MG63 (cell line): ENCODE measurements at places on chromosomes 11 and 22. TPM values are rescaled to one million over a fixed set of nuclear protein-coding genes. Genes with fewer than 3 reads are reported as not detected.

GRCh38 chr11:7643314-7643713 is 30.0 kb downstream of the CYB5R2 start:
- no peak for DNase-seq

DNA sequence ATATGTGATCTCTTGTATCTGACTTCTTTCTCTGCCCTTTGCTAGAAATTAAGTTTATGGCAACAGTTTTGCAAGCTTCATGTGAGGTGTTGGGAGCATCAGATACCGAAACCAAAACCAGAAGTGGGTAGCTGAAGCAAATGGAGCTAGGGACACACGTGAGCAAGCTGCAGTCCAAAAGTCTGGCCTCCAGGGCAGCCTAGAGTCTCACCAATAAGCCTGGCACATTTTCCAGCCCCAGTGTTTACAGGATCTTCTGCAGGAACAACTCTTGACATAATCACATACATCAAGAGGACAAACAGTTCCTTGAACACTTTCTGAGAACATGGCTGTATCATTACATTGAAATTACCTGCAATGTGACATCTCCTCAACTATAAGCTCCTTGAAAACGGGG is 114.1 kb downstream of the LARGE1 start:
- no peak for DNase-seq

DNA sequence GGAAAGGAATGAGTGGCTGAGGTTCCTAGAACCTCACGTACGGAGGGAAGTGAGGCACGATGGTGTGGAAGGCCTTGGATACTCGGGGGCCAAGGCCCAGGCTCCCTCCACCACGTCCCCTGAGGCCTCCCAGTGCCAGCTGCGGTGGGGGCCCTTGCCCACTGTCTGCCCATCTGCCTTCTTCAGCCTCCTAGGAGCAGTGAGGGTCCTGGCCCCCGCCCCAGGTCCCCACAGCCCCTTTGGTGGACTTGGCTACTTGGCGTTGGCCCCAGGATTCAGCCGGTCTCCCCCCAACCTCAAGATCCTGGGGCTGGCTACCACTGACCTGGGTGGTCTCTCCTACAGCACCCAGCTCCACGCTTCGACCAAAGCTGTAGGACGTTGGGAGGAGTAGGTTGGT is 373.6 kb downstream of the TBC1D22A start:
- no peak for DNase-seq

DNA sequence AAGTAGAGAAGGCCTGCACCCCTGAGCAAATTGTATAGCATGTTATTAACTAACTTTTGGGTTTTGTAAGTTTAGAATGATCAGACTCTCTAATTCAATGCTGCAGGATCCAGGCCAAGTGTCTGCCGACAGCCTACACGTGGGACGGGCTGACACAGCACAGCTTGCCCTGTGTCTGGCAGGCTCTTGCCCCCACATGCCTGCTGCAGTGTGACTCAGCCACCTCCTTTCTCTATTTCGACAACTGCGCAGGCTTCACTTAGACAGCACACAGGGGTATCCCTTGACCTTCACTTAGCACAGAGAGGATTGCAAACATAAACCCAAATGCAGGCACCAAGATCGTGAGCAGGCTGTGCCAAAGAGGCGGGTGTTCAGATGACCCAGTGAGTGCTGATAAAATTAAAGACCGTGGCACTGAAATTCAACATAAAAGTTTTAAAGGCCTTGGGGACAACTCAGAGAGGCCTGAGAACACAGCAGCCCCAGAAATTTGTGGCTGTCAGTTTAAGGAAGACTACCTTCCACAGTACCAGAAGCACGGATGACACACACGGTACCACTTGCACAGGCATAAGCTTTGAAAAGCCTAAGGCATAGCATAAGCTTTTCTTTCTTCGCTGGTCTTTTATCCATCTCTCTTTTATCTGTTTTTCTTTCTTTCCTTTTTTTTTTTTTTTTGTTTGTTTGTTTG is 37.8 kb downstream of the SCN3B start:
- DNase-seq = peak; percentile 76

- no peak for DNase-seq
These were observed 14.5 kb downstream of the ROBO3 start for GRCh38 chr11:124879493-124880289.

GRCh38 chr11:22130462-22131053 is 62.3 kb upstream of the ANO5 start:
- DNase-seq = no peak

DNA sequence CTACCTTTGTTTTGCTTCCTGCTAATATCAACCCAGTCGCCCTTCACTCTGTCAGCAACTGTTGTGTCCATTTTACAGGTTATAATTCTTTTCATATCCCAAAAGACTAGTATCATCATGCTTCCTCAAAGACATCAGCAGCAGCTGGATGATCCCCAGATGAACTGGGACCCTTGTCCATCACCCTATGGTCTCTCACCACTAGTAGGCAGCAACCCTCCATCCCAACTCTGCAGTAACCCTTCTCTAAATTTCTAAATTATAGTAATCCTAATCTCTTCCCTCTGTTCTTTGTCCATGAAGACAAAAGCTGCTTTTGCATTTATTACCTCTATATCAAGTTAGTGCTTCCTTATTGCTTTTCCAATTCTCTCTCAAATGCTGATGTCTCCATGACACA is 1025.8 kb downstream of the FAM181B start:
- no peak for DNase-seq

DNA sequence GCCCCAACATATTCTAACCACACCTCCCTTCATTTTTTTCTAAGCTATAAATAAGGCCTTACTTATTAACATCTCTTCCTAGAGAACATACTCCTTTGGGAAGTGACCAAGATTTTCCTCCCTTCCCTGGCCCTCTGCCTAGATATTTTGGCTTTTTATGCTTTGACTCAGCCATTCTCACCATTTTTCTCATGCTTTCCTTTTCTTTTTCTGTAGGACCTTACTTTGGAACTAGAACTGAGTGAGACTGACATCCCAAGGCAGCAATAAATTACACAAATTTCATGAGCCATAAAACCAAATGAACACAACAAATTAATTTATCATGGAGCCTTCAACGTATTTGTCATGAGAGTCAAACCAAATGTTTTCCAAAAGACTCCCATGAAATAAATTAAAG is 142.7 kb upstream of the CTSC start:
- peak; percentile 52 for DNase-seq

DNA sequence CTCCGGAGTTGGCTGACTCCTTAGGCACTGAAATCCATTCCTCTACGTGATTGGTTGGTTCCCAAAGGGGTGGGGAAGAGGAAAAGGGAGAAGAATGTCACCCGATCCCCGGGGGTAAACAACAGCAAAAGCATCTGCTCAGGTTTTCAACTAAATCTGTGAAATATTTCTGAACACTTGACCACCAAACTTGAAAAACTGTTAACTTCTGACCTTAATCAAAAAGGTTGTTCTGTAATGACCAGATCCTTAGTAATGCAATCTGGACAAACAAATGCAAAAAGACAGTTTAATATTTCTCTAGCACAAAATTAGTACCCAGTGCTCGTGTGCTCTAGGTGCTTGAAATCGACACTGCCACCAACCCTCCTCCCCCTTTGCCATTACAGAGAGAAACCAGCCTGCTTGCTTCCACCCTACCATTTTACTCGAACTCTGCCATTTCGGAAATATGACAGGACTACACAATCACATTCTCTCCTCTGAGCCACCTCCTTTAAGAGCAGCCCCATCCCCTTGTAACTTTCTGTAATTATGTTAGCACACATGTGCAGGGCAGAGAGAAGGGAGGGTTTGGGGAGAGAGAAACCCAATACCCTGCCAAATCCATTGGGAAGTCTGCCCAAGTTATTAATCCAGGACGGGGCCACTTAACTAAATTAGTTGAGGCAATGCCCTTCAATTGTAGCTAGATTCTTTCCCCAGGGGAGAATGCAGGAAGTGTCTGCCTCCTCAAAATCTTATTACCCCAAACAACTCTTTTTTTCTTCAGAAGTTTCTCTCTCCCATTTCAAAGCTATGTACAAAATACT is 113.8 kb downstream of the RBFOX2 start:
- DNase-seq = peak; percentile 74

FOLR1 gene
- total RNA-seq = 0.23 and 3.0 TPM in 2 replicates

OR51A2 gene
- not detected in 2 replicates for total RNA-seq
